ENCODE measurements at places on chromosomes 4 and X. TPM values are rescaled to one million over a fixed set of nuclear protein-coding genes. Genes with fewer than 3 reads are reported as not detected.

- DNase-seq = peak; percentile 2
These were observed 52.2 kb downstream of the ANK2 start for GRCh38 chr4:113101669-113102068.

DNA sequence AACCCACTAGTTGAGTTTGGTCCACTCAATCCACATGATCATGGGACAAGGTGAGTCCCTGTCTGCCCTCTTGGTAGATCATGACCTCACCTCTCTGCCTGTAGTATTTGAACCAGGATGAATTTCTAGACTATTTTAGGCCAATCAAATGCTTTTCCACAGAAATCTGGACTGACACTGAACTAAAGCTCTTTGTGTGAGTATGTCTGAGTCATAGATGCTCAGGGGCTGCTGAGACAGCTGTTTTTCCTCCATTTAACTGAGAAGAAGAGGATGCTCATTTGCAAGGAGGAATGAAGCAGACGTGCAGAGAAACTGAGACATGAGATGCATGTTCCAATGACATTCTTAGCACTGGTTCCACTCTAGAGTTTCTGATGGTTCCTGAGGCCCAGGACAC, 77.3 kb upstream of the TMEM47 start:
- no peak for DNase-seq

C1QTNF7 gene
- total RNA-seq = not detected

- DNase-seq = no peak
These were observed 48.8 kb downstream of the PCGF3 start for GRCh38 chr4:754221-755120.

DNA sequence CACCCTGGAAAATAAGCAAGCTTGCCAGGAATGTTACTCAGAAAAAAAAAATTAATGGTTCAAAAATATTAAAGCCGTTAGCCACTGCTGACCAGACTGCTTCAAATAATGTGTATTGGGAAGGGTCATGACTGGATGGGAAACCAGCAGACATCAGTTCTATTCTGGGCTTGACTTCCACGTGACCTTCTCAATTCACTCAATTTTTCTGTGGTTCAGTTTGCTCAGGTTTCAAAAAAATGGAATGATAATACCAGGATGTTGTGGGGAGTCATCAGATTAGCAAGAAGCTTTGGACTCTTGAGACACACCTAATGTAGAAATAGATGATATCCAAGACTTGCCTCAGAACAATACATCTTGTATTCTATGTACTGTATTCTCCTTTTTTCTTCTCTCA, 541.9 kb upstream of the BOD1L1 start:
- no peak for DNase-seq

- no peak for DNase-seq
These were observed 16.8 kb downstream of the OCRL start for GRCh38 chrX:129556806-129557315.

Measured in kidney epithelial cell (primary cell).